Foreskin keratinocyte (primary cell): ENCODE measurements at places on chromosomes 5 and 9. TPM values are rescaled to one million over a fixed set of nuclear protein-coding genes. Genes with fewer than 3 reads are reported as not detected.

FAM81B gene
- not detected in 2 replicates for polyA plus RNA-seq

PCDHA12 gene
- 0.04 and 0.07 TPM in 2 replicates for polyA plus RNA-seq

IZUMO3 gene
- polyA plus RNA-seq: not detected in 2 replicates

DMXL1 gene
- 3.0 TPM in 2 replicates for polyA plus RNA-seq

EDIL3 gene
- 0.02 TPM in 1 of 2 replicates, not detected in the other for polyA plus RNA-seq

PTGES gene
- polyA plus RNA-seq: 5.4 and 7.7 TPM in 2 replicates

C1QTNF2 gene
- polyA plus RNA-seq: 0.34 and 0.41 TPM in 2 replicates

ADRA1B gene
- 0.07 TPM in 1 of 2 replicates, not detected in the other for polyA plus RNA-seq

SPATA31A3 gene
- polyA plus RNA-seq: not detected in 2 replicates

ANKRD34B gene
- not detected in 2 replicates for polyA plus RNA-seq

CCDC180 gene
- 0.17 and 0.21 TPM in 2 replicates for polyA plus RNA-seq

GRIN3A gene
- not detected in 2 replicates for polyA plus RNA-seq
